ENCODE measurements at places on chromosomes 2 and 18.

DNA sequence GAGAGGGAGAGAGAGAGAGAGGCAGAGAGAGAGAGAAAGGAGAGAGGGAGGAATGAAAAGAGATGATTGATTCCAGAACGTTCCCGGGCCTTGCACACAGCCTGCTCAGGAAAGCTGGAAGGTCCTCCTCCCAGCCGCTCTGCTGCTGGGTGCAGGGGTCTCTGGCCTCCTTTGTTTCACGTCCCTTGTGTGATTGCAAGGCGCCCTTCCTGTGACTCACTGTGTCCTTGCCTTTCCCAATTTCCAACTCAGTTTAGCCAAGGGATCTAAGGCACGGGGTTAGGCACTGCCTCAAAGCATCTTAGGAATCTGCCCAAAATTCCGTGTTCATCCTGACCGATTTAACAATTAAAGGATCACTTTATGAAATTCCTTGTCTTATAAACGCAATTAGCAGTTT is 221.2 kb downstream of the KLHL29 start:
- no peak for DNase-seq

- no peak for DNase-seq
These were observed 3.7 kb upstream of the PCBP1 start for GRCh38 chr2:70083344-70084156.

GRCh38 chr2:1366546-1367134 is 46.6 kb upstream of the TPO start:
- no peak for DNase-seq

- DNase-seq: no peak
These were observed 499.4 kb downstream of the GALR1 start for GRCh38 chr18:77749089-77749488.

GRCh38 chr2:9145109-9145751 is 61.4 kb upstream of the ASAP2 start:
- peak; percentile 15 for DNase-seq

- no peak for DNase-seq
These were observed 21.3 kb downstream of the FER1L5 start for GRCh38 chr2:96663829-96664228.

DNA sequence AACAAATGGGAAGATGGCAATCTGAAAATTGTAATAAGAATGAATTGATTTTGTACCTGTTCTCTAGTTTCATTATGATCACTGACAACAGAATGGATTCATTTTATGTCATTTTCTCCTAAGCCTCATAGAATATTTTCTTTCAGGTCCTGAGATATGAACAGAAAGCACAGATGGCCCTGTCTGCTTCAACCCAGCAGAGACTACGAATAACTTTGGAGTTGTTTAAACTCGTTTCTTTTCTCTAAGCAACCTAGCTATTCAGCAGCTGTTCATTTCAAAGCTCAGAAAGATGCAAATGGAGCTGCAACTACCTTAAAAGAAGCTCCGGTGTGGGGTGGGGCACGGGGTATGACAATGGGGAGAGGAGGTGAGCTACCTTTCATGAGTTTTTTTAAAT is 124.9 kb downstream of the ALK start:
- no peak for DNase-seq

DNA sequence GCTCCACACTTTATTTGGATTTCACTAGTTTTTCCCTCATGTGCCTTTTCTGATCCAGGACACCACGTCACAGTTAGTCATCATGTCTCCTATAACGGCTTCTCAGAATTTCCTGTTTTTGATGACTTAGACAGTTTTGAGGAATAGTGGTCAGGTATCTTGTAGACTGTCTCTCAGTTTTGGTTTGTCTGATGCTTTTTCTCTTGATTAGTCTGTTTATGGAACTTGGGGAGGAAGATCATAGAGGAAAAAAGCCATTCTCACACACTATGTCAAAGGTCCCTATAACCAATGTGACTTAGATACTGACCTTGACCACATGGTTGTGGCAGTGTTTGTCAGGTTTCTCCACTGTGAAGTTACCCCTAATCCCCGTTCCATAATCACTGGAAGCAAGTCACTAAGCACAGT is 89.0 kb downstream of the RAPH1 start:
- DNase-seq: no peak

DNA sequence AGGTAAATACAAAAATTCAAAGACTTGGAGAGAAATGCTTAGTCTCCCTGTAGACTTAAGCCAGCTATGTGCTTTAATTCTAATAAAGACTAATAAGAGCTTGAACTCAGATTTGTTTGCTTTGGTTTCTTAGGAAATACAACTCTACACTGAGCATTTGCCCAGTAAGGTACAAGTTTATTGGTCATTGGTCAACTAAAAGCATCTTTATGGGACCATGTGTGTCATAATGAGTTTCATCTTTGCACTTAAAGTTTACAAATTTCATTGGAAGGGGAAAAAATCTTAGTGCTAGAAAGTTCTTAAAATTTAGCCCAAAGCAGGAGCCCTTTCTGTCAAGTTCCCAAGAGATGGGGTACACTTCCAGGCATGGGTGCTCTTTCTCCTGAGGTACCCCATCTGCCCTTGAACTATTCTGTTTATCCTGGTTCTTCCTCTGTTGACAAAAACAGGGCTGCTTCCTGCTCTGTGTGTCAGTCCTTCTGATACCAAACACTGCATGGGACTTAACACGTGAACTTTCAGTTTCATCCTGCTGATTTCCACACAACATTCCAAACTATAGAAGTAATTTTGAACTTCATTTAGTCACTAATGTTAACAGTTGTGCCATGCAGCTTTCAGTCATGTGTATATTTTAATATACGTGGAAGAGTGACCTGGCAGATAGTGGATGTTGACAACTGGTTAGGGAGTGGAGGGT is 200.2 kb downstream of the TPGS2 start:
- peak; percentile 43 for DNase-seq

DNA sequence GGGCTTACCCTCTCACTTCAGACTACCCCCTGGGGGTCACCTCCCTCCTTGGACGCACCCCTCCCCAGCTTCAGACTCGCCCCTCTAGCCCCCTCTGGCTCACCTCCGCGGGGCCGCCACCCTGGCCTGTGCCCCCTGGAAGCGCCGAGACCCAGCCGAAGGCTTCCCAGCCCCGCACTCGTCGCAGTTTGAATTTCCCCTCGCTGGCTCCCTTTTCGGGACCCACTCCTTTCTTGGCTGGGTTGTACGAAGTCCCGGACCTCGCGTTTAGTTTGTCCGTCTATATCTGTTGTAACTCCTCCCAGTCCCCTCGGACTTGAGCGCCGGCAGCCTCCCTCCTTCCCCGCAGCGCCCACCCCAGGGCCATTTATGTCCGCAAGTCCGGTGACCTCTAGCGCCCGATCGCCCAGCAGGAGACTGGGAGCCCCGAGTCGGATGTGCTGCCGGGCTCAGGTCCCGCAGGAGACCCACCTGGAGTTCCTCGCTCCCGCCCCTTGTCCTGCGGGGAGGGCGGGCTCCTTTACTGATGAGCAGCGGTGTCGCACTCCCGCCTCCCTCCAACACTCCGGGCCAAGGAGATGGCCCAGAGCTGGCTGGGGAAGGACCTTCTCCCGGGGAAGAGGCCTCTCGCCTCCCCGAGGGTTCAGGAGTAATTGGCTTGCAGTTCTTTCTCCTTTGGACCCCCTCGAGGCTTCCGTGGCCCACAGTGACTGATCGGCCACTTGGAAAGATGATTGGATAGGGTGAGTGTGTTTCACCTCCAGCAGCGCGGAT is 692 bp upstream of the RAX start:
- no peak for DNase-seq

- DNase-seq: no peak
These were observed 64.3 kb downstream of the TET3 start for GRCh38 chr2:74048843-74049519.

DNA sequence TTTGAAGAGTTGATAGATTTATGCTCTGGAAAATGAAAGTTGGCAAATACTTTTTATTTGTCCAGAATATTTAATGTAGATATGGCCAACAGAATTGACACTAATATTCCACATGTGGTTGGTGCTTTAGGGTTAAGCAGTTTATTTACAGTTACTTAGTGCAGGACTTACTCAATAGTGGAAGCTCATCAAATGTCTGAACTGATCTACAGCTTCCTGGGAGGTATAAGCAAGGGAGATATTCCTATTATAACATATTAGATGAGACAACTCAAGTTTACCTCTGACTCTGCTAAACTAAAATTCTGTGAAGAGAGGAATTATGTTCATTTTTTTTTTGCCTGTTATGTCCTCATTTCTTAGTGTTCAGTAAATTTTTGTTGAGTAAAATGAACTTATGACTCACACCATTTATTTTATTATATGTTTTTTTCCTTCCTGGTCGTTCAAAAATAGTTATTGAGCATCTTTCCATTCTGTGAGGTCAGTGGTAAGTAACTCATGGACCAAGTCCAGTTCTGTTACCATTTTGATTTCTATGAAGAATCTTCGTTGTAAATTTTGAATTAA is 13.6 kb downstream of the ABI2 start:
- no peak for DNase-seq

DNA sequence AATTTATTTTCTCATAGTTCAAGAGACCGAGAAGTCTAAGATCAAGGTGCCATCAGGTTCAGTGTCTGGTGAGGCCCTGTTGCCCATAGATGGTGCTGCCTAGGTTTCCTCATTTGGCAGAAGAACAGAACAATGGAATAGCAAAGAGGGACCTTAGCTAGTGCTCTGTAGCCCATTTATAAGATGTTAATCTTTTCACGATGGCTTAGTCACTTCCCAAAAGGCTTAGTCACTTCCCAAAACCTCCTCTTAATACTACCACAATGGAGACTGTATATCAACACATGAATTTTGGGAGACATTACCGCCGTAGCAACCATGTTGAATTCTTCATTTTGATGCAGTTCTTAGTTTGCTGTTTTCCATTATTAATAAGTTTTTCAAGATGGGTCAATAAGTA is 246.3 kb upstream of the NRP2 start:
- no peak for DNase-seq

DNA sequence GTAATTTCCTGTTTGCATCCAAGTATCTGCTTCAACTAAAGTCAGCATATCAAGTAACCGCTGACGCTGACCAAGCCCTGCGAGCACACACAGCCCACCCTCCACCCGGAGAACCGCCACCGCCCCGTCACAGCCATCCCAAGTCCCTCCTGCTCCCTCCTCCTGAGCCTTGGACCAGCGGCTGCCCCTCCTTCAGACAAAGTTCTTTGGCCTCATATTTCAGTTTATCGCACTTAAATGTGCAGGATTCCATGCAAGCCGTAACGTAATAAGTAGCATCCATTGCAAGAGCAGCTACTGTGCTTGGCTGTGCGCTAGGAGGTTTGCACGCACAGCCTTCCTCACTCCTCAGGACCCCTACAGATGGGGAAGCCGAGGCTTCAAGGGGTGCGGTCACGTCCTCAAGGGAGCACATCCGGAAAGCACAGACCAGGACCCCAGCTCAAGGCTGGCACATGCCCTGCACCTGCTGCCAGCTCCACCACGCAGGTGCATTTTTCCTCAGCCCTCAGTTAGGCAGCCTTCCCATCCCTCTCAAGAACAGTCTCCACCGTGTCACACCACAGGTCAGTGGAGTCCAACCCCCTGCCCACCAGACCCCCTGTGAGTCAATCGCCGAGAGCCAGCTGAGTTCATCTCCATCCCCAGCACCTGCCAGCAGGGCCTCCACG is 17.1 kb downstream of the PXDN start:
- DNase-seq: no peak

DNA sequence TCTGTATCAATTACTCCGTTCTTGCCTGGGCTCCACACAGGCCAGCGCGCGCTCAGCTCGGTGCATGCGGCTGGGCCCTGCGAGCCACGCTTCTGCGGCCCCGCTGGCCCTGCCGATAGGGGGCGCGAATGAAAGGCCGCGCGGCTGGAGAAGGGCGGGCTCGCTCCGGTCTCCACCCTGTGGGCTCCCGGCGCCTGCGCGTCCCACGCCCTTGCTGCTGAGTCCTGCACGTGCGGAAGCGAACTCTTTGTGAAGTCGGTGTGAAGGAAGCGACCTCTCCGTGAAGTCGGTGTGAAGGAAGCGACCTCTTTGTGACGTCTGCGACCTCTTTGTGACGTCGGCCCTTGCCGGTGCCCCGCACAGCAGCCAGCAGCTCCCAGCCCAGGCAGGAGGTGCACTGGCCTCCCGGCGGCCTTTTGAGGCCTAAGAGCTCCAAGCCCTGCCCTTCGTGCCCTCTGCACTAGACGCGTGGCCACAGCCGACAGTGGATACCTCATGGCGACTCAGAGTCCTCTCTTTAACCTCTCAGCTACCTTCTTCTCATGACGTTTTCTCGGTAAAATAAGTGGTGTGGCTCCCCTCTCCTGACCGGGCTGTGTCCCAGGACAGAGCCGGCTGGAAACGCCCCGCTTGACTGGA is 391.9 kb upstream of the RAB6C start:
- no peak for DNase-seq

DNA sequence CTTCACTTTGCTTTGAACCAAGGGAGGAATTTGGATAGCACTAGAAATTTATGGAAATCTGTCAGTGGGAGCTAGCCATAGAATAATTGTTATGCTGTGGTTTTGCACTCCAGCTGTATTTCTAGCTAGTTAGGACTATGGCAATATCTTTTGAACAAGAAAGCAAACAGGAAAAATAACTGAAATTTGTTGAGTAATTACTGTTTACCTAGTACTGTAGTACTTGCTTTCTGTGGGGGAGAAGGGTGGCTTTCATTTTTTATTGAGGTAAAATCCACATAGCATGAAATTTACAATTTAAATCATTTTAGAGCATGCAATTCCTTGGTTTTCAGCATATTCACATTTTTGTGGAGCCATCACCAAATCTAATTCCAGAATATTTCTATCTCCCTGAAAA is 28.4 kb downstream of the MBD5 start:
- no peak for DNase-seq

DNA sequence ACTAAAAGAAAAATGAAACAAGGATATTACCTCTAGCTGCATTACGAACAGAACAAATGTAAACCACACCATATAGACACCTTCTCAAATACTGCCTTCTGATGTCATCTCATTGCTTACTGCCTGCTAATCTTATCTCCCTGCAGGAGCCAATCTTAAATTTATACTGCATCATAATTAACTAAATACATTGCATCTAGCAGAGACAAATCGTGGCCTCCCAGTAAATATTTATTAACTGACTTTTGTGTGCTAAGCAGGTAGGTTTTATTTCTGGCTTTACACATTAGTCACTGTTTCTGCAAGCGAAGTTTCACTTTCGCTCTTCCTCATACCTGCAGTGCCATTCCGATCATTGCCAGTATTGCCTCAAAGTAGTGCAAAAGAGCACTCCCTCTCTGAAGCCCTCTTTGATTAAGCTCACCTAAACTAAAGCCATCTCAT is 67.5 kb downstream of the SPATS2L start:
- DNase-seq: no peak

- no peak for DNase-seq
These were observed 184.4 kb upstream of the SESTD1 start for GRCh38 chr2:179449010-179449409.

DNA sequence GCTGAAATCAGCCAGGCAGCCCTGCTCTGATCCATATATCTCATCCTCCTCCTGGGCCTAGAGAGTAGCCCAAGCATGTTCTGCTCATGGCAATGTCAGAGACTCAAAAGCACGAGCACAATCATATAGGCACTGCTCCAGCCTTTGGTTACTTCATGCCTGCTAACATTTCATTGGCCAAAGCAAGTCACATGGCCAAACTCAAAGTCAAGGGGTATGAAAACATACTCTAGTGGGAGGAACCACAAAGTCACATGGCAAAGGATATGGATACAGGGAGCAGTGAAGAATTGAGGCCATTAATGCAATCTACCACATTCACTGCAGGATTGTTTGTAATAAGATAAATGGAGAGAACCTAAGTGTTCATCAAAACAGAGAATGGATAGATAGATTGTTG is 87.8 kb upstream of the SPATS2L start:
- no peak for DNase-seq

All from AG04450 (cell line).